ENCODE measurements at places on chromosomes 16 and 17.

DNA sequence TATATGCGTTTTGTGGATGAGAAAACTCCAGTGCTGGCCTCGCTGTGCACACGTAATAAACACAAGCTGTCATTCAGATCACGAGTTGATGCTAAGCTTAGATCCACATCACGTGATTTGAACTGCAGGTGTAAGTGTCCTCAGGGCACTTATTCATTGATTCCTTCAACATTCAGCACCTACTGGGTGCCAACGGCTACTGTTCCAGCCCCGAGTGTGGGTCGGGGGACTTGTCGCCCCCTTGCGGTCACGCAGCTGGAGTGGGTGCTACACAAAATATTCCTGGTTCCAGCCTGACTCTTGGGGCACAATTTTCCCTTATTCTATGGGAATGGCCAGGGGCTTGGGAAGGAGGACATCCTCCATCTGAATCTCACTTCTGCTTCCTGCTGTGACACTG, 29.9 kb upstream of the GINS2 start:
- no peak for DNase-seq

GRCh38 chr16:72552654-72553053, 380.7 kb upstream of the PMFBP1 start:
- DNase-seq, result no peak

- DNase-seq, result no peak
These were observed 7.7 kb downstream of the SCGB1C2 start for GRCh38 chr17:144936-145670.

DNA sequence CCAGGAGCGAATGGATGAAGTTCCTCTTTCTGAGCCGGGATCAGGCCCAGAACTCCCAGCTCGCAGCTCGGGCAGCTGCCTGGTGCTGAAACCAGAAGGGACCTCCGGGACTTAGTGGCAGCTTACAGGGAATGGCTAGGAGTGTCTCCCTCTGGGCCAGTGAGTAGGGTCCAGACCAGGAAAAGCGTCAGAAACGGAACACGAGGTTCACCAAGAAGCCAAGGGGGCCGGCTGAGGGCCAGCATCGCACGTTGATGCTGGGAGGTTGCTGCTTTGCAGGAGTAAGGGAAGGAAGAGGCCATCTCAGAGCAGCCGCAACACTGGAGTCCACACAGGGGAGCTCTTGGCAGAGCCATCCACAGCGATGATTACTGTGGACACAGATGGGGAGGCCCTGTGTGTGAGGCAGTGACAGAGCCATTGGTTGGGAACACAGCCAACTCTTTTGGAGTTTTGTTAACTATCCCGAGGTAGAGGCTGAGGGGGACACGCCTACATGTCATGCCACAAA, 74.0 kb upstream of the CREBBP start:
- DNase-seq, result no peak

DNA sequence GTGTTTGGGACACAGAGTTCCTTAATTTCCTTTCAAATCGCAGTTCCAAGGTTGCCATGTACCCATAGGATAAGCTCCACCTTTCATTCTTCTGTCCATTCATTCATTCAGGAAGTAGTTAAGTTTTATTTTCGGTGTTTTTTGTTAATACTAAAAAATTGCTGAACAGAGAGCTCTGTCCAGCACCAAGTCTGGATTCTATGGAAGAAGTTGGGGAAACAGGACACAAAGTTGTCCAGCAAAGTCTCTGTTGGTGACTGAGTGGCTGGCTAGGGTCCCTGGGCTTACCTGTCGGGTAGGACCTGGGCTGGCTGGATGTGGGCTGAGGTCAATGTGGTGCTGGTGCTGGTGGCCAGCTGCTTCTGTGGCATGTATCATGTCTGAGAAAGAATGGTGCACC, 17.6 kb upstream of the CCL2 start:
- no peak for DNase-seq

DNA sequence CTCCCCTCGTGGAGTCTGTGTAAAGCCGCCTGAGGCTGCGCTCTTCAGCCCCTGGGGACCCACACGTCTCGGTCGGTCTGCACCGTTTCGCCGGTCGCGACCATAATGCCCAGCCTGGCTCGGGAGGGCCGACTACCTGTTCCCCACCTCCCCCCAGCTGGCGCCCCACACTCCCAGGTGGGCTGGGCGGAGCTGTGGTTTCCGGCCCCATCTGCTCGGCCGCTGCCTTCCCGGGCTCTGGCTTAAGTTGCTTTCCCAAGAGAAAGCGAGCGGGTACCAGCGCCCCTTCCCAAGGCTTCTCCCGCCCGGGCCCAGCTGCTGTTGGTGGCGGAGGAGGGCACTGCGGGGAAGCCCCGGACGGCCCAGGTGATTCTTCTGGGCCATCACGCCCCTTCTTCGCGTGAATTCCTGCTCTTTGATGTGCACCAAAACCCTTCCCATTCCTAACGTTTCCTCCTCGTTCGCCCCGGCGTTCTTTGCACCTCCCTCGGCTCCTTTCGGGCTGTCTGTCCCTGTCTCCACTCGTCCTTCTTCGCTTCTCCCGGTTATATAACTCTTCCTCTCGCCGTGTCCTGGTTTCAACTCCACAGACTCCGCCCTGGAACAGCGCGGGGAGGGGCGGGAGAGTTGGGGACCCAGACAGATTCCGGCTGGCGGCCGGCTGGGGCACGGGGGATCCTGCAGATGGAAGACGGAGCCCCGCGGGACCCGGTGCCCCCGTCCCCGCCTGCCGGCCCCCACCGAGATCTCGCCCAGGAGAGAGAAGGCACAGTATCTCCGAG, 2.0 kb downstream of the KDM6B start:
- DNase-seq, result no peak

- peak; percentile 66 for DNase-seq
These were observed 10.7 kb downstream of the TBX2 start for GRCh38 chr17:61410141-61411010.

- no peak for DNase-seq
These were observed 31.0 kb upstream of the DHRS7B start for GRCh38 chr17:21095735-21096134.

GRCh38 chr17:39194089-39194984, 3.1 kb downstream of the CACNB1 start:
- DNase-seq, result no peak

GRCh38 chr17:19019041-19019941, 14.7 kb upstream of the FAM83G start:
- no peak for DNase-seq

DNA sequence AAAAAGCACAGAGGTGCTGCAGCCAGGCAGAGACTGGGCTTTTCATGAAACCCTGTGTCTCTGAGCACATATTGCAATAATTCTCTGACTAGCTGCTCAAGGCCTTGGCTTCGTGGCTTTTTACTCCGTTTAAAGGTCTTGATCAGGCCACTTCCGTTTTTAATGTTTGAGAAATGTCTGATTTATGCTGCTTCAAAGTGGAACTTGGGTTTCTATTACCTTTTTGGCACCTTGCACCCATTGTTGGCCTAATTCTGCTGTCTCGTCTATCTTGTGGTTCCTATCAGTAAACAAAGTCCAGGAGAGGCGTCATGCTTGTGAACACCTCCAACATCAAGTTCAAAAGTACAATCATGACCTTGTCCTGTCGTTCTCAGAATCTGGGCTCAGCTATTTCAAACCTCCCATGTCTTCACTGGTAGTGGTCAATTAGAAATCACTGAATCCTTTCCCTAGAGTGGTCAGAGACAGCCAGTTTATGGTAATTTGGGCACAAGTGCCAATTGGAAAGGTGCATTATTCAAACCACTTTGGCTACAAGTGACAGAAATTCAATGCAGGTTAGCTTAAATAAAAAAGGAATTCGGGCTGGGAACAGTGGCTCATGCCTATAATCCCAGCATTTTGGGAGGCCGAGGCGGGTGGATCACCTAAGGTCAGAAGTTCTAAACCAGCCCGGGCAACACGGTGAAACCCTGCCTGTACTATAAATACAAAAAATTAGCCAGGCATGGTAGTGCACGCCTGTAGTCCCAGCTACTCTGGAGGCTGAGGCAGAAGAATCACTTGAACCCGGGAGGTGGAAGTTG, 33.3 kb upstream of the METTL9 start:
- no peak for DNase-seq

DNA sequence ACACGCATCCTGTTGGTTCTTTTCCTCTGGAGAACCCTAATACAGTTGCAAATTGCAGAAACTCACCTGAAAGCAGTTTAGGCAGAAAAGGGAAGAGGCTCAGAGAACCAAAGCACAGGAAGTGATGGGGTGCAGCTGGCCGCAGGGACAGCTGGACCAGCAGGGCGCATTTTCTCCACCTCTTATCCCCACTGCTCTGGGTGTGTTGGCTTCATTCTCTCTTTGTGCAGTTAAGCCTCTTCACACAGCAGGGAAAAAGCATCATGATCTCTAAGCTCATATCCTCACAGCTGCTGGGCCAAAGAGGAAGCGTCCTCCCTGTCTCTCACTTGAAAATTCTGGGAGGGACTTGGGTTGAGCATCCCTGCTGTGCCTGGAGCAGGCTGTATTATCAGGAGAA, 20.0 kb upstream of the LRRC75A start:
- no peak for DNase-seq

DNA sequence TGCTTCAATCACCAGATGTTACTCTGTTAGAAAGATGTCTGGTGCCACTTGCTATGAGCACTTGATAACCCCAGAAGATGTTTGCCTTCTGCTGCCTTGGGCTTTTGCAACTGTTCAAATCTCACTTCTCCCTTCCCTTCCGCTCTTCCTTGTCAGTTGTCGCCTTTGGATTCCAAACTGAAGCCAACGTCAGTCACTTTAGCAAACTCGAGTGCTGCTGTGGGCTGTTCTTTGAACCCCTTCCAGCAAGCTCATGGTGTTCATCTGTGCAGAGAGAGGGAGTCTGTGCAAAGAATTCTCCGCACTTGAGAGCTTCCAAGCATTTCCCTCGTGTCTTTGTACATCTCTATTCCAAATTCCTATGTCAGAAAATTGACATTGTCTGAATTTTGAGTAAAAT, 879.4 kb downstream of the CDH11 start:
- no peak for DNase-seq

- no peak for DNase-seq
These were observed 24.2 kb downstream of the GPRC5B start for GRCh38 chr16:19860166-19861041.

GRCh38 chr16:19696961-19697360, 21.1 kb downstream of the KNOP1 start:
- no peak for DNase-seq

- DNase-seq, result no peak
These were observed 392.2 kb downstream of the NPIPA8 start for GRCh38 chr16:17944345-17944744.

Measured in activated T-cell treated with anti-CD3 and anti-CD28 coated beads for 1 hour (primary cell).